ENCODE measurements at places on chromosomes 6 and 20. TPM values are rescaled to one million over a fixed set of nuclear protein-coding genes. Genes with fewer than 3 reads are reported as not detected.
A peak's percentile ranks its signal among the peaks of the same experiment; 100 is the strongest.

CRISP3 gene
- not detected for total RNA-seq

KIAA1586 gene
- 10.6 TPM for total RNA-seq

SGK1 gene
- 110 TPM for total RNA-seq

PRDM1 gene
- total RNA-seq: 3.0 TPM

TRPC4AP gene
- 43.3 TPM for total RNA-seq

CENPQ gene
- total RNA-seq: 6.9 TPM

POLR1C gene
- 36.4 TPM for total RNA-seq

METTL24 gene
- total RNA-seq: not detected

GPR6 gene
- not detected for total RNA-seq

MEI4 gene
- total RNA-seq: not detected

HLA-G gene
- not detected for total RNA-seq

DNA sequence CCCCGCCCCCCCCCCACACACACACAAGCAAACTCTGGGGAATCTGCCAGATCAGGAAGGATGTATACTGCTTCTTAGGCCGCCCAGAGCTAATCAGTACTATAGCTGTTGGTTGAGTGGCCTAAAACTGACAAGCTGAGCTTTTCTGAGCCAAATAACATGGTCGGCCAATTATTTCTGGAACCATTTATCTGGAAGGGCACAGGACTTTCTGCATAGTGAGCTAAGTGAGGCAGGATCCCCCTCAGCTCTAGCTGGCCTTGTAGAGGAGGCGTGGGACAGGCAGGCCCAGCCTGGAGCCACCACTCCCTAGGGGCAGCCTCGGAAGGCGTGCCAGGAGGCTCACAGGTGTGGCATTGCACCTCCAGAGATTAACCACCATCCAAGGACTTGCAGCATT lies 200.1 kb downstream of the TMEM242 start:
- DNase-seq: no peak

GRCh38 chr6:35185302-35185681 lies 28.5 kb upstream of the SCUBE3 start:
- no peak for DNase-seq

DNA sequence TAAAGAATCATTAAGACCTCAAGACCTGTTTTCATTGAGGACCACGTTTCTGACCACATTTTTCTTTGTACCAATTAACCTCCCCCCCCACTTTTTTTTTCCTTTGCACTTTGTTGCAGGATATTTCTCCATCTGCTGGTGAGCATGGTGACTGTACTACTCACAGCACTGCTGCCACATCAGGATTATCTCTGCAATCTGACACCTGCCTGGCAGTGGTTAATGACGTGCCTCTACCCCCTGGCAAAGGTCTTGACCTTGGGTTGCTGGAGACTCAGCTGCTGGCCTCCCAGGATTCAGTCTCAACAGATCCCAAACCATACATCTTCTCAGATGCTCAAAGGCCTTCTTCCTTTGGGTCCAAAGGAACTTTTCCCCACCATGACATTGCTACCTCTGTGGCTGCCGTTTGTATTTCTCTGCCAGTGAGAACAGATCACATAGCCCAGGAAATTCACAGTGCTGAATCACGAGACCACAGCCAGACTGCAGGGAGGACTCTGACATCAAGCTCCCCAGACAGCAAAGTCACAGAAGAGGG lies 46.6 kb upstream of the EDN3 start:
- peak; percentile 29 for DNase-seq

GRCh38 chr6:107866606-107867301 lies 42.6 kb upstream of the SCML4 start:
- DNase-seq: peak; percentile 30

- no peak for DNase-seq
Measured at GRCh38 chr20:63006540-63007359, at the start of gene BHLHE23. BHLHE23 (minus strand) TSS chr20:63006964; CDS start chr20:63006774, 190 bp downstream.

- DNase-seq: no peak
Measured at GRCh38 chr6:3724451-3725144, 26.9 kb downstream of the PXDC1 start.

DNA sequence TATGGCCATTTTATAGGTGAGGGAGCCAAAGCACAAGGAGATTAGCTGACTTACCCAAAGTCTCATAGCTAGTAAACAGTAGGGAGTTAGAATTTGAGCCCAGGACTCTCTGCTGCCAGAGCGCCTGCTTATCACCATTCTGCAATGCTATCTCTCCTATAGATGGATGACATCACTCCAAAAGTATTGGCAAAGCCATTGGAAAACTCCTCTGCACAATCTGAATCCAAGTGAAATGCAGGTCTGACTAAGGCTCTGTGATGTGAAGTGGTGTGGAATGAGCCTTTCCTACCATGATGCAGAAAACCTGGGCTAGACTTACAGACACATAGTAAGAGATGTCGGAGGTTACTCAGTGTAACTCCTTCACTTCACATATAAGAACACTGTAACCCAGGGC lies 106.3 kb downstream of the GRM1 start:
- DNase-seq: no peak

- no peak for DNase-seq
Measured at GRCh38 chr6:37131104-37131959, 38.6 kb upstream of the PIM1 start.

DNA sequence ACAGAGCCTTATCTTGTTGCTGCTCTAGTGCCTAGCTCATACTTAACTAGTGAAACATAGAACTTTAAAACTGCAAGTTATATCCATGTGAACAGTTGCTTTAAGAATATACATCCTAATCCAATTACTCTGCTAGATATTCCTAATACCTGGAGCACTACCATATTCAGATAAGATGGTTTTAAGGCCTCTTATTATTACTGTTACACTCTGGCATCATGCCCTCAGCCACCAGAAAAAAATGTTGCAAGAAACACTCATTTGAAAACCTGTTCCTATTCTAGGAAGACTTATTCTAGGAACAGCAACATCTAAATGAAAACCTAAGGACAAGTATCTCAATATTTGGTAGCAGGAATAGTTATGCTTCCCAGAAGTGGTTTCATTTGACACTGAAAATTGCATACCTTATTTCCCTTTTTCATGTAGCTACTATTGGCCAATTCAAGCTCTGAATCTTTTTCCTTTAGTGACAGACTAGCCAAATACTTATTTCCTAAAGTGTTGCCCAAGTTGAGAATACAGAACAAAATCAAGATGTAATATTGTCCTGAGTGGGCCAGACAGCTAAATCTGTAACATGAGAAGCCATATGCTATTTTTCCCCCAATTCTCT lies 4.8 kb upstream of the MTFR2 start:
- no peak for DNase-seq

DNA sequence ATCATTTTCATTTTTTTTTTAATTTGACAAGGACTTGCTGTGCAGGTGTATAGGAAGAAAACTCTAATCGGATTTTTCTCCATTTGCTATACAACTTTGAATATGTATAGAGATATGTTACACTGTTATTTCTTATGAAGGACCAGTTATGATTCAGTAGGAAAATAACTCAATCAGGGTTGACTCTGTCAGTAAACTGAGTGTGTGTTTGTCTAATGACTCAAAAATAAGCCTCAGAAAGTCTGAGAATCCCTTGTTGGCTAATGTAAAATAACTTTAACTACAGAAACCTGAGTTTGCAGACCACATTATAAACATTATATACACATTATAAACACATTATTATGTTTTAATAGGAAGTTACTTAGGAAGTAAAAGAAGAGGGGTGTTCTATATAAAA lies 352.6 kb downstream of the RIMS1 start:
- DNase-seq: no peak

- no peak for DNase-seq
Measured at GRCh38 chr20:61320691-61321425, 68.8 kb downstream of the CDH4 start.

- DNase-seq: no peak
Measured at GRCh38 chr6:98382246-98382645, 452.1 kb upstream of the POU3F2 start.

- no peak for DNase-seq
Measured at GRCh38 chr20:21801193-21801592, 95.7 kb downstream of the PAX1 start.

- no peak for DNase-seq
Measured at GRCh38 chr6:82196161-82196560, 51.4 kb downstream of the IBTK start.

- DNase-seq: no peak
Measured at GRCh38 chr20:52736507-52736906, 235.7 kb upstream of the TSHZ2 start.
